Pons (tissue), 1 donor: ENCODE measurements at places on chromosomes 4 and X.

- DNase-seq: no peak
These were observed 1.8 kb downstream of the RNF128 start for GRCh38 chrX:106728337-106728736.

DNA sequence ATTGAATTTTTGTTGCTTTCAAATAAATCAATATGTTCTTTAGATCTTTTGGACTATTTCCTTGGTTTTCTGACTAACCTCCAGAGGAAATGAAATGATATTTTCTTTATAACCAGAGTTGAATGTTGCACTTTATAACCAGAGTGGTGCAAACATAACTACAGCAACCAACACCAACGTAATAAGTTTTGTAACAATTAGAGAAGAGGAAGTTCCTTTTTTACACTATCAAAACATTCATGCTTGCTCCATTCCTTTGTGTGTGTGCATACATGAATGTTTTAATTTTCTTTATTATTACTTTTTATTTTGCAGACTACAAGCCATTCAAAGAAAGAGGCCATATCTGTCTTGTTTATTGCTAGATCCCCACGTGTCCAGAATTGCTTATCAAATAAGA is 193.0 kb upstream of the PPP3CA start:
- DNase-seq: no peak

- no peak for DNase-seq
These were observed 128.0 kb downstream of the DCLK2 start for GRCh38 chr4:150206265-150206664.

DNA sequence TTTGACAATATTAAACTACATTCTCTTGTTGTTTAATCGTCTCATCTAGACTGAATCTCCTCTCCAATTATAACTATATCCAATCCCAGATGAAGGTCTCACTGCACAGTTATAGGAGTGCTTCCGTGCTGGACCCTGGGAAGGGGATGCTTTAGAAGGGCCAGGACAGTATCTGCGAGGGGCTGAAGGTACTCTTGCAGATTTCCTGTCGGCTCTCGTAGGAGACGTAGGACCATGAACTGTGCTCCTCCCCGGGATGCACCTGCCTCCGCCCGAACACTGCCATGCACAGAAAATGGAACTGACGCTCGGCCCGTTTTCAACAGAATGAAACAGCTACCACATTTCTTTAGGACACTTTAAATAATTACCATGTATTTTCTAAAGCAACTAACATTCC is 39.4 kb downstream of the FAT1 start:
- no peak for DNase-seq

- no peak for DNase-seq
These were observed 69.7 kb upstream of the DCLK2 start for GRCh38 chr4:150008546-150008945.

GRCh38 chrX:36334572-36334971 is 415.0 kb downstream of the CFAP47 start:
- DNase-seq: no peak

GRCh38 chrX:40778861-40779575 is 43.7 kb upstream of the MED14 start:
- no peak for DNase-seq

- no peak for DNase-seq
These were observed 64.5 kb downstream of the DKK2 start for GRCh38 chr4:106971636-106972035.

DNA sequence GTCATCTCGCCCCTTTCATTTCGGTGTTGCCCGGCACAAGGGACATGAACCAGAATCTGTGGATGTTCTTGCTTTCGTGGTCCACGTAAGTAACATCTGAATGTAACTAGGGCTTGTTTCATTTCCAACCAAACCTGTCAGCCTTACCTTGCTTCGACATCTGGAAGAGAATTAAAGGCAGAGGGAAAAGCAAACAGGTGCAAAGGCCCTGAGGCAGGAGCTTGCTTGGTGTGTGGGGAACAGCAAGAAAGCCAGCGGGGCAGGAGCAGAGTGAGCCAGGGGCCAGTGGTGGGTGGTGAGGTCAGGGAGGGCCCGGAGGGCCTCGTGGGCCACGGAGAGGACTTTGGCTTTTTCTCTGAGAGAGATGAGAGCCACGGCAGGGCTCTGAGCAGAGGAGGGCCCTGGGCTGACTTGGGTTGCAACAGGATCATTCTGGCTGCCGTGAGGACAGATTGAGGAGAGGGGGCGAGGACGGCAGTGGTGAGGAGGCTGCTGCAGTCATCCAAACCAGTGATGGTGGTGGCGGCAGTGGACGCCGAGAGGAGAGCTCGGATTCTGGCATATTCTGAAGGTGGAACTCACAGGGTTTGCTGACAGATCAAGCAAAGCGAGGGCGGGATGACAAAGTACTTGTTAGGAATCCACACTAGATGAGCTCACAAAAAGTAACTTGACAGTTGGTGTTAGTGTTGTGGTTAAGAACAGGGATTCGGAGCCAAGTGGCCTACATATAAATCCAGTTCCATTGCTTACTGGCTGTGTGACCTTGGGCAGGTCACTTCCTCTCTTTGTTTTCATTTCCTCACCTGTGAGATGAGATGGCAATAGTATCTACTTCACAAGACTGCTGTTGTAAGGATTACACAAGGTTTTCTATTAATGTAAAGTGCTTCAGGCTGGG is 6.8 kb upstream of the WDR13 start:
- DNase-seq: no peak

DNA sequence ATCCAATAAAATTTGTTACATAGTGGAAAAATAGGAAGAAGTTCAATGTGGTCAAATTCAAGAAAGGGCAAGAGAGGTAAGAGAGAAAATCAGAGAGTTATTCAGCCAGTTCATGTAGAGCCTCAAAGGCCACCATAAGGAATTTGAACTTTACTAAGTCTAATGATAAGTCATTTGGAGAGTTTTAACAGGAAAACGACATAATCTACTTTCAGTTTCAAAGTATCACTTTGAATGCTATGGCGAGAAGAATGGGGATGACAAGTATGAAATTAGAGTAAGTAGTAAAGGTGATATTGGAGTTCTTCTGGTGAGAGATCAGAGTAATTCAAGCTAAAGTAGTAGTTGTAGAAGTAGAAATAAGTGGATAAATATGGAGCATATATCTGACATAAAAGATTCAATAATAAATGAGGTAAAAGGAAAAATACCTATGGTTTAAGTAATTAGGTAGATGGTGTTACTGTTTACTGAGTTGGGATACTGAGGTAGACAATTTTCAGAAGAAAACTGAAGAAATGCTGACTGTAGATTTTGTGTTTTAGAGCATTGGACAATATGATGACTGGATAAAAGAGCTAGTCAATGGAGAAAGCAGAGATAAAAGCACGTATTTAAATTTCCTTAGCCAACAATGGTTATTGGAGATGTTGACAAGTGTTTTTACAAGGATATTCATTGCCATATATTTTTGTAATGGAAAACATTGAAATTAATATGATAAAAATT is 331.7 kb upstream of the ADGRL3 start:
- no peak for DNase-seq

- no peak for DNase-seq
These were observed 244.3 kb downstream of the ARHGAP10 start for GRCh38 chr4:147975933-147976928.

DNA sequence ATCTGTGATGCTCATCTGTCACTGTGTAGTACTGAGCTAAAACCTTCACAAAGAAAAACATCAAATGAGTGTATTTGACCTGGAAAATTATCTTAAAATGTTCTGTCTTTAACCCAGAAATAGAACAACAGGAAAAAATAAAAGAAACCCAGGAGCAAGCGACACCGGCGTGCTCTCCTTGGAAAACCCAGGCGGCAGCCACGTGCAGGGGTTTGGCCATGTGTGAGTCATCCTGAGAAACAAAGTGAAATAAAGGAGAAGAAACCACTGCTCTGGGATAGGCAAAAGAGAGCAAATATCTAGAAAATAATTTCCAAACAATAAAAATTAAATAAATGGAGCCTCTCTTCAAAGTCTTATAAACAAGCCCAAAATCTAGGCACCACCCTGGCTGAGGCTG is 20.0 kb upstream of the TMEM128 start:
- no peak for DNase-seq

- no peak for DNase-seq
These were observed 26.4 kb upstream of the PNMA3 start for GRCh38 chrX:153029875-153030274.

DNA sequence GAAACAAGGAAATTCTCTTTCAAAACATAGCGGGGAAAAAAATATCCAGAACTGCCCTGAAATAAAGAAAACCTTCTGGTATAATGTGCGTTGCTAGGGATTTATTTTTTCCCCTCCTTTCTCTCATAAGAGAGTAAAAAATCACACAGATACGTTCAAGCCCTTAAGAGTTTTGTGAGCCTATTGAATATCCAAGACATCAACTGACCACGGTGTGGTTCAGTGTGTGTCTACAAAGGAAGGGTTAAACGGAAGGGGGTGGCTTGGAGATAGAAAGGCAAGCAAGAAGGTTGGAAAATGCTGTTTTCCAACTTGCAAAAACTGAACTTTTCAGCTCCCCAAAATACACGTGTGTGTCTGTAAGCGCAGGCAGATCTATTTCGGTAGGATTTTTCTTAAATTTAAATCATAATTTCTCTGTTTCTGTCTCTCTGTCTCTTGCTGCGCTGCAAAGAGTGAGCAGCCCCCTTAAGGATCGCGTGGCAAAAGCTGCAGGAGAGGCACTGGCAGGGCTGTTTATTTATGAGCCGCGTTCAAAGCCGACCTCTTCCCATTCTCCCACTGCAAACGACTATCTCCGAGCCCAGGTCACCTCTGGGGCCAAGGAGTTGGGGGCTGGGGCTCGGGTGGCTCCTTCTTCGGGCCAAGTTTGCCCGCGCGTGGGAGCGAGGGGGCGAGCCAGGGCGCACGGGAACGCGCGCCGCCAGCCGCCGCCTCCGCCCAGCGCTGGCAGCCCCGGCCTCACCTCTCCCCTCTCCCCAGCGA is 492 bp upstream of the SLIT2 start:
- no peak for DNase-seq

DNA sequence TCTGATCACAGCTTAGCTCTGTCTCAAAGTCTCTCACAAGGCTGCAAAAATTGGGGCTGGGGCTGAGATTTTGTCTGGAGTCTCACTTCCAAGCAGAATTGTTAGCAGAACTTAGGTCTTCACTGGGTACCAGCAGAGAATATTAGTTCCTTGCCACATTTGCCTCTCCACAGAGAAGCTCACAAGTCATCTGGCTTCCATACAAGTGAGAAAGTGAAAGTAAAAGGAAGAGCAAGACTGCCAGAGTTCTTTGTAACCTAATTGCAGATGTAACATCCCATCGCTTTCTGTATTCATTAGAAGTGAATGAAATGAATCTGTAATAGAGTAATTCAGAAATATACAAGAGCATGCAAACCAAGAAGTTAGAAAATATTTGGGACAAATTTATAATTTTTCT is 624.1 kb upstream of the GNPDA2 start:
- peak; percentile 79 for DNase-seq

DNA sequence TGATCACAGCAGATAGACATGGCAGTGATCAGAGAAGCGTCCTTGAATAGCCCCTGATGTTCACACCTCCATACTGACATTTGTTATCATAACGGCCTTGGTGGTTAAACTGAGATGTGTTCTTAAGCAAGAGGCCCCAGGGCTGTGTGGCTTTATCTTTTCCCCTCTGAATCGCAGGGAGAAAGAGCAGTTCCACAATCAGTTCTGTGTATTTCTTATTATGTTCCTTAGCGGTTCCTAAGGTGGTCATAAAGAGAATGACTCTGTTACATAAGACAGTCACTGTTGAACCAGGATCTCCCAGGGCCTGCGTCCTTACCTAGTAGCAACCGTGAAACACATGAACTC is 52.8 kb upstream of the CBR4 start:
- no peak for DNase-seq

- no peak for DNase-seq
These were observed 119.1 kb upstream of the PRDX4 start for GRCh38 chrX:23548164-23548563.

GRCh38 chr4:28709891-28710290 is 1849.2 kb downstream of the STIM2 start:
- no peak for DNase-seq

DNA sequence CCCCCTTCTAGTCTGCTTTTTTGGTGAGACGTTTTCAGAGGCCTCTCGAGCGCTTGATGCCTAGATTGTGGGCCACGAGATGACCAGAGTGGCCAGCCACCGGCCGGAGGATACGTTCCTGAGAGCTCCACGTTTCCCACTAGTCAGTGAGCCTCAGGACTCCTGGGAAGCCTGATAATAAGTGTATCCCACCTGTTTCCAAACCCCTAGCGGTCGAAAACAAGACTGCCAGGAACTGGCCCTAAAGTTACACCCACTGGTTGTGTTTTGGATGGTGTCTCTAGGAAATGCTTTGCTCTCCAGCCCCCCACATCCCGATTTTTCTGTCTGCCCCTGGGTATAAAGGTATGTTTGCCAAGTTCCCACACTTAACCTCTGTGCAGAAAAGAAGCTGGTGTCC is 4.6 kb upstream of the RS1 start:
- DNase-seq: no peak

DNA sequence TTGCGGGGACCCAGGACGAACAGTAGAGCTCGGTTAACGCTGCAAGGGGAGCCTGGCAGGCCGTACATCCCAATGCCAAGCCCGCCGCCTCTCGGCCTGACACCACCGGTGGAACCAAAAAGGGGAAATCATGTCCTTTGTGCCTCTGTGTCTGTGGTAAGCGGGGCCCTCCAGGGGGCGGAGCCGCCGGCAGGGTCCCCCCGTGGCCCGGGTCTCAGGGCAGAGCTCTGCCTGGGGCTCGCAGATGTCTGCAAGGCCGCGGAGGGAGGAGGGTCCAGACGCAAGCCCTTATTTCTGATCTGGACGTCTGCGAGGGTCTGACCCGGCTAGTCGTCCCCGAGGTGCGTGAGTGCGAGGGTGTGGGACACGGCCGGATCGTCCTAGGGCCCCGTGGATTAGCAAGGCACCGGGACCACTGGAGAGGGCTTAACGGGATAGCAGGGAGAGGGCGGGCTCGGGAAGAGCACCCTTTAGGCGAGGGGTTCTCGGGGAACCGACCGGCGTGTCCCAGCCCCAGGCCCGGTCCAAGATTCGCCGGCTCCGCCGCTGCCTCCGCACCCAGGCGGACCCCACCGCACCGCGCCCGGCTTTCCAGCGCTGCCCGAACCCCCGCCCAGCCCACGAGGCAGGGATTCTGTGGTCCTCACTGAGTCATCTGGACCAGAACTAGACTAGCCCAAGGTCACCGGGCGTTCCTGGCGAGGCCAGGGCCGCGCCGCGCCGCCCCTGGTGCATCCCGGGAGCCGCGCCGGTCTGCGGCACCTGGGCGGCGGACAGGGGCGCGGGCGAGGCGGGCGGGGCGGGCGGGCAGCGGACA is 863 bp upstream of the FAM193A start:
- DNase-seq: peak; percentile 62

- no peak for DNase-seq
These were observed 41.6 kb upstream of the UGT2B7 start for GRCh38 chr4:69054578-69055200.

- DNase-seq: no peak
These were observed 60.5 kb downstream of the TBC1D14 start for GRCh38 chr4:6969826-6970800.

- DNase-seq: no peak
These were observed 10.3 kb downstream of the AFAP1 start for GRCh38 chr4:7929118-7929951.

- no peak for DNase-seq
These were observed 282.2 kb upstream of the KLF3 start for GRCh38 chr4:38381788-38382187.

GRCh38 chr4:5824227-5824626 is 68.7 kb downstream of the CRMP1 start:
- no peak for DNase-seq
